ENCODE measurements at places on chromosomes 1 and 21.

GRCh38 chr1:42935313-42935895 lies 23.3 kb downstream of the SLC2A1 start:
- DNase-seq = no peak

DNA sequence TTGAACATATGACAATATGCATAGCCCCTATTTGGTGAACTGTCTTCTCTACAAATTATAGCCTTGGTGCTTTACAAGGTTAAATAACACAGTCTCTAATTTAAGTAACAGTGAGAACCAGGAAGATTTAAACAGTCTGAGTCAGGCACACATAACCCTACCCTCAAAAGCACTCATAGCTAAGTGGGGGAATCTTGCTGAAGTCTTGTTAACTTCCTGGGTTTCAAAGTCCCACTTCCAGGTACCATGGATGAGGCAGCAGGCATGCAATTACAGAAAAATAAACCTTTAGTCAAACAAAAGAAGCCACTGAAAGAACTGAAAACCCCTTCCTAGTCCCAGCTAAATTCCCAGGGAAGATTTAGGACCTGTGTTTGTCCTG lies 147.6 kb downstream of the PBX1 start:
- no peak for DNase-seq

DNA sequence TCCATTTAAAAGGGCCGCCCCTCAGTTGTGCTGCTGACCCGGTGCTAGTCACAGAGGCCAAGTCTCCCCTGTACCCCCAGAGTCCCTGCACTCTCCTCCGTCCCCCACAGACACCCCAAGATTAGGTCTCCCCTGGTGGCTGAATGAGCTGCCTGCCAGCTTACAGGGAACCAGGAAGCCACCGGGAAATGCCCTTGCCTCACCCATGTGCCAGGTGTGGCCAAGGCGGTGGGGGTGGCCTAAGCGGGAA lies 32.7 kb downstream of the HSPG2 start:
- no peak for DNase-seq

DNA sequence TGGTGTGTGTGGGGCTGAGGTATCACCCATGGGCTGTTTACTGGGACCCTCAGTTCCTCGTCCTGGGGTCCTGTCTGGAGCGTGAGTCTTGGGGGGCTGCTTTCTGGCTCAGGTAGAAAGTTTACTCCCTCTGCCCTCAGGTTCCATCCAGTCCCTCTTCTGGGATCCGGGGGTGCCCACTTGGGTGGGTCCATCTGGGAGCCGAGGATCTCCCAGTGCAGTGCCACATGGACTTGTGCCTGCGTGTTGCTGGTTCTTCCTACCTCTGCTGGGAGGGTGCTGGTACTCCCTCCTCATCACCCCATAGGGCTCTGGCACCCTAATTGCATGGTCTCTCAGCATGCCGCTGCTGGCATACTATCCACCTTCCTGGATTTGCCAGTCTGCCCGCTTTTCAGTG lies 14.0 kb downstream of the SNAP47 start:
- no peak for DNase-seq

GRCh38 chr21:32214654-32215305 lies 64.1 kb downstream of the MIS18A start:
- no peak for DNase-seq
